AG20443 (cell line): ENCODE measurements at places on chromosomes 4 and X.

GRCh38 chr4:170269950-170270349 is 180.2 kb upstream of the AADAT start:
- DNase-seq: no peak

DNA sequence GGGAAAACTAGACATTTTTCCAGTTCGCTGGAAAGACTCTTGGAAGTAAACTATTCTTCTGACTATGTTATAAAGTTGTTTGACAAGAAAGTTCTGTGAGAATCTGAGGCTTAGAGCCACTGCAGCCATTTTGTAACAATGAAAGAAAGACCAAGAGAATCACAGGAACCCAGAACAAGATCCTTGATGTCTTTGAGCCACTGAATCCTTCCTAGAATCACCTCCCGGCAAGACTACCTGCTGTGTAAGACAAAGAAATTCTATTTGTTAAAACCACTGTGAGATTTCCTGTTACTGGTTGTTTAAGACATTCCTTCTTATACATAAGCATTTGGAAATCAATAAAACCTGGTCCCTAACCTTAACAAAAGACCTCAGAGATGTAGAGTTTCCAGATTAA is 175.7 kb upstream of the RASGEF1B start:
- DNase-seq: no peak

- DNase-seq: no peak
Observed at GRCh38 chr4:75953509-75953908, 12.7 kb upstream of the NAAA start.

DNA sequence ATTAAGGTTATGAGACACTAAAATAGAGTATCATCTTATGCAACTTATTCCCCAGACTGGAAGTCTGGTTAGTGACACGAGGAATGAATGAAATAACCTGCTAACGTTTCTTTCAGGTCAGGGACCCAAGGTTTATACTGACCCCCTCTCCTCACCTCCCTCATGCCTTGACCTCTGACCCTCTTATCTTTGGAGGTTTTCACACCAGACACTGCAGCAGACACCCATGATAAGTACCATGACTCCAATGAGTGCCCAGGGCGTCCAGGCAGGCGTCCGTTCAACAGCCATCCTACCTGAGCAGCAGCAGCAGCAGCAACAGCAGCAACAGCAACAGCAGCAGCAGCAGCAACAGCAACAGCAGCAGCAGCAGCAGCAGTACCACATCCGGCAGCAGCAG is 4.2 kb upstream of the NLGN3 start:
- no peak for DNase-seq

GRCh38 chrX:15056044-15056443 is 182.8 kb downstream of the MOSPD2 start:
- DNase-seq: no peak

GRCh38 chrX:485368-485767 is 98.7 kb upstream of the PPP2R3B start:
- DNase-seq: no peak

DNA sequence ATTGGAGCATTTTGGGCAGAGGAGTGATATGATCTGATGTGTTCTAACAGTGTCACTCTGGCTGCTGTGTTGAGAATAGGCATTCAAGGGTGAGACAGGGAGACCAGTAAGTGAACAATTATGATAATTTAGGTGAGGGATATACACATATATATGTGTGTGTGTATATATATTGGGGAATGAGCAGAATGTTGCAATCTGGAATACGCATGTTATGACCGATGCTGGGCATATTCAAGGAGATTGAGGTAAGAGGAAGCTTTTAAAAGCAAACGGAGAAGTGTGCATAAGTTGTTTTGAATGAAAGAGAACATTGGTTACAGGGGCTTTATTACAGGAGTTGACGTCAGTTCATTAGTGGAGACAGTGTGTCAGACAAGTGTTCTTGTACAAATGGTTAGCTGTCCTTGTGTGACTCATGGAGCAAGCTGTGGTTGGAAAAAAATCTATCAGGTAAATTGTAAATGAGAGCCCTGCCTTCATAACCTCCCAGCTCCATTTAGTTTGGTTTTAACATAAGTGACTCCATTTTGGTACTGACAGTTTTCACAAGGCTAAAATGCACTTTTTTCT is 442.5 kb upstream of the LCORL start:
- DNase-seq: no peak

- peak; percentile 65 for DNase-seq
Observed at GRCh38 chr4:98778206-98778605, 119.8 kb upstream of the TSPAN5 start.

DNA sequence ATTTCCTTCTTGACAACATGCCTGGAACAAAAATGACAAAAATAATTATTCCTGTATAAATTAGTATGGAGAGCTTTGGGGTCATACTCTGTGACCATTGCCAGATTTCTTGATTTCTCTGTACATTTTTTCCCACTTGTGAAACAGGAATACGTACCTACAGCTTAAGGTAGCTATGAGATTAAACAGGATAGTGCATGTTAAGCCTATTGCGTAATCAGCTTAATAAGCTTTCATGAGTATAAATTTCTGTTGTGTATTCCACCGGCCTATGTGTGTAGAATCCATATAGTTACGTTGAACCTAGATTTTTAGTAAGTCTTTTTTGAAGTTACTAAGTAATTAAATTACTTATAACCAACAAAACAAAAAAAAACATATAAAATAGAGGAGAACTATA is 334.9 kb downstream of the DCTD start:
- no peak for DNase-seq

GRCh38 chr4:119526786-119527550 is 101.6 kb downstream of the PDE5A start:
- no peak for DNase-seq

GRCh38 chr4:141045848-141046247 is 87.4 kb downstream of the RNF150 start:
- DNase-seq: no peak

- DNase-seq: peak; percentile 94
Observed at GRCh38 chr4:53688186-53688790, 97.0 kb upstream of the LNX1 start.

- DNase-seq: no peak
Observed at GRCh38 chr4:85979276-85979675, 380.6 kb downstream of the MAPK10 start.

DNA sequence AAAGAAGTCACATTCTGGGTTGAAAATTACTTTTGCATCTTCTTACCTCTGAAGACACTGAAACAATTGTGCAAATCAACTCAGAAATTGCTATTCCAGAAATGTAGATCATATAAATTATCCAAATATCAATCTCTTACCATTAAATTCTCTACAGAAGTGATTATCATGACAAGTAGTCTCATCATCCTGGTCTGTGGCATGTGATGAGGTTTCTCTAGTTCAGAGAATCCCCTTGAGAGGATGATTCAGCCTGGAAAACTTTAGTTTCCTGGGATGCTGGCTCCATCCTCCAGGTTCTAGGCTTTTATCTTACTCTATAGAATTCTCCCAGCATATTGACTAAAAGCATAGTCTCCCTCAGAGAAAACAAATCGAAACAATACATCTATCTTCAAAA is 76.2 kb upstream of the S100G start:
- peak; percentile 58 for DNase-seq

- DNase-seq: no peak
Observed at GRCh38 chrX:107505223-107505622, 55.8 kb downstream of the FRMPD3 start.

DNA sequence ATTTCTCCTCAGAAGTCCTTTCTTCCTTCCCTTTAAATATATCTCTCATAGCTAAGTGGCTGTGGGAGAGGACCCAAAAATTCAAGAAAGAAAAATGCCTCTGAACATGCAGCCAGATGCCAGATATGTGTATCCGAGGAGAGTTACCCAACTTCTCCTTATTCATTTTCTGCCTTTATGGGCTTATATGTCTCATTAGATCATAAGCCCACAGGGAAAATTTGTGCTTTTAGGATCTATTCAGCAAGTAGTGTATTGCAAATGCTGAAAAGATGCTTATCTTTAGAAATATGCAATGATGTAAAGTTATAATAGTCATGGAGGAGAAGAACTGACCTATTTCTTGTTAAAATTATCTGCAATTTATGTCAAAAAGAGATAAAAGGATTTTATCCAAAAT is 371.8 kb upstream of the NOCT start:
- DNase-seq: peak; percentile 35

GRCh38 chrX:99939883-99940232 is 470.2 kb downstream of the PCDH19 start:
- no peak for DNase-seq

GRCh38 chrX:131728295-131729145 is 184.6 kb downstream of the OR13H1 start:
- no peak for DNase-seq

DNA sequence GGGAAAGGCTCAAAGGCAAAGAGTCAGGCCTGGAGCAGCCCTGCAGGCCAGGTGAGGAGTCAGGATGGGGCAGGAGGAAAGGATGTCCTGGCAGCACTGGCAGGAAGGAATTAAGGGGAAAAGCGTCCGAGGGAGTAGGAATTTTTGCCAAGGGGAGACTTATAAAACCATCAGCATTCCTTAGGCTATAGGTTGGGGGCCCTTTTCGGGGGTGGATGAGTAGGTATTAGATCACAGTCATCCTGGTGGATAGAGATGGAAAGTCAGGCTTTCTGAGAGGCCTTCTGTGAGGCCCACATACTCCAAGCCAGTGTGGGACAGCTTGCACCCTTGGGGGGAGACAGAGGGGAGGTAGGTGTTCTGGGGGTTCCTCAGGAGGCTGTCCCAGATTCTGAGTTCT is 12.3 kb downstream of the STARD8 start:
- DNase-seq: no peak

DNA sequence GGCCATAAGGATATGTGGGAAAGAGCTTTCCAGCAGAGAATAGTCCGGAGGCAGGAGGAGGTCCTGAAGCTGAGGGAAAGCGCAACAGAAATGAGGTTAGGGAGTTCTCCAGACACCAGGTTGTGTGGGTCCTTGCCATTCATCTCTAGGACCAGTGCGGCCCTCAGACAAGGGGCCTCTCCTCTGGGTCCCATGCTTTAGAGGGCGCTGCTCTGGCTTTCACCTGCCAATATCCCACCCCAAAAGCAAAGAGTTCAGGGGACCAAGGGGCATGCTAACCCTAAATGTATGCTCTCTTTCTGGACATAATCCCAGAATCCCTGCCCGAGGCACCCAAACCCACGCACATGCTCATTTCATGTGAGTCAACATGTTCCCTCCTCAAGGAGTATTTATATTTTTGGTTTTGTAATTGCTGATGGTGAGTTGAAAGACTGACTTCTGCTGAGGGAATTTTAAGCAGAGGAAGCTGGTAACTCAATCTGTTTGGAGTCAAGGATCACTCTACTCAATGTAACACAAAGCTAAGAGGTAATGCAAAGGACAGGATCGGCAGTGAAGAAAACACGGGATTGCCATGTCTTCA is 14.8 kb downstream of the RPL34 start:
- no peak for DNase-seq
